ENCODE measurements at places on chromosomes 2 and 18.

GRCh38 chr2:124289060-124289459 is 264.0 kb downstream of the CNTNAP5 start:
- DNase-seq: no peak

GRCh38 chr18:3235846-3236245 is 11.8 kb upstream of the MYL12A start:
- DNase-seq: no peak

GRCh38 chr2:72494392-72494791 is 331.4 kb downstream of the EXOC6B start:
- DNase-seq: no peak

DNA sequence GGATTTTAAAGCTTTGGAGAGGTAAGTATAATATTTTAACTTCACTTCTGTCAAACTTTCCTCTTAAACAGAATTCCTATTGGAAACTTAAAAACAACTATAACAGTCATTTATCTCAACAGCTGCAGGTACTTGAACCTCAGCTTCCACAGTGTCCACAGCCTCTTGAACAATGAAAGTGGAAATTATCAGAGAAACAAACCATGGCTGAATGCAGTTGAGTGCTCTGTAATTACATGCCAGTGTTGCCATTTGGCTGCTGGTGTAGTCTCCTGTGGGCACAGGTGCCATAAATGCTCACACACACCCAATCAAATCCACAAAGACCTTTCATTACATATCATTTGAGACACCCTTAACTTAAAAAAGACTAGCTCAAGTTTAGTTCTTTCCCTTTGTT is 125.1 kb downstream of the CPS1 start:
- no peak for DNase-seq

GRCh38 chr2:174493549-174494331 is 6.9 kb upstream of the GPR155 start:
- no peak for DNase-seq

GRCh38 chr2:157386247-157386646 is 57.6 kb downstream of the CYTIP start:
- DNase-seq: no peak

DNA sequence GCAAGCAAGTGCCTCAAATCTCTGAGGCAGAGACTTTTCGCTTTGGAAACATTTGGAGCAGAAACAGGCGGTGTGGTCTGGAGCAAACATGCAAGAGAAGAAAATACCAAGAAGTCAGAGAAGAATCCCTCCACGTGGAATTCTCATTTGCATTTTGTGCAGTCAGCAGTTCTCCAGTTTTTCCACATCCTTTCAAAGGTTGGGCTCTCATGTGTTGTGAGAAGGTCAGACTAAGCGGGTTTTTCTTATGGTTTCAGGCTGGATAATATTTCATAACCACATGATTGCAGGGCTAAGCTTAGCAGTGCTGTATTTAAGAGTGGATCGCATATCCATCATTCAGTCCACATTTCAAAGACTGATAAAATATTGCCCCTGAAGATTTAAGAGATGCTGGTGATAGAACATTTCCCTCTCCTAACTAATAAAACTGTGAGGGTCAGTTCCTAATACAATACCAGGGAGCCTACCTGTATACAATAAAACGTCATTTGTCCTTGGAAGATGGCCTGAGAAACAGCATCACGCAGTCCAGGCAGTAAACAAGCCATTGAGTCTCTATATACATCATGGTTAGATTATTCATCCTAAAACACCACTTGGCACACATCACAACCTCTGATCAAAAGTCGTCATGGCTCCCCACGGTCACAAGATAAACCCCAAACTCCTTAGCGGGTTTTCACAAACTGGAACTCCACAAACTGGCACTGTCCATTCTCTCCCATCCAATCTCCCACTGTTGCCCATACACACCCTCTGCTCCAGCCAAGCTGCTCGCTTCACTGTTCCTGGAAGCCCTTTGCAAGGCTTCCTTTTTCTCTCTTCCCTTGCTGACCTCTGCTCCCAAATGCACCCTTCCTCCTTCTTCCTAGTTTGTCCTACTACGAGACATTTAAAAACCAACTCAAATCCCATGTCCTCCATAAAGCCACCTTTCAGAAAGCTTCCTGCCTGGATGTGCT is 31.5 kb downstream of the ANKRD44 start:
- no peak for DNase-seq

DNA sequence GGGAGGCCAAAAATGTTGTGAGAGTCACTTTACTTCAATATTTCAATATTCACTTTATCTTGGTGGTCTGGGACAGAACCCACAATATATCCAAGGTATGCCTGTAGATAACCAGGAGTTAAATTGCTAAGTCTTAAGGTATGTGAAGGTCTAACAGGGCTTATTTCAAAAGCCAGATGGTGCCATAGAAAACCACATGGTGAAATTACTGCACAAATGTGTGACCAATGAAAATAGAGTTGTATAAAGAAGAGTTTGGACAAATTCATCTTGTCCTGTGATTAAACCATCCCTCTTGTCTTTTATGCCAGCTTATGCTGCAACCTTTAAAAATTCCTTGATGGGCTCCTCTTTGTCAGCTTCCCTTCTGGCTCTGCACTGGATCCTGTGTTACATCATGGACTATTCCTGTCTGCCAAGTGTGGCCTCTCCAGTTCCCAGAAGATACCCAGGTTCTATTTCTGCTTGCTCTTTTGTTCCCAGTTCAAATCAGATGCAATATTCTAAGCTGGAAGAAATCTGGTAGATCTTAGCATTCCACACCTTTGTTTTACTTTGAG is 46.8 kb downstream of the ANTXR1 start:
- DNase-seq: no peak

DNA sequence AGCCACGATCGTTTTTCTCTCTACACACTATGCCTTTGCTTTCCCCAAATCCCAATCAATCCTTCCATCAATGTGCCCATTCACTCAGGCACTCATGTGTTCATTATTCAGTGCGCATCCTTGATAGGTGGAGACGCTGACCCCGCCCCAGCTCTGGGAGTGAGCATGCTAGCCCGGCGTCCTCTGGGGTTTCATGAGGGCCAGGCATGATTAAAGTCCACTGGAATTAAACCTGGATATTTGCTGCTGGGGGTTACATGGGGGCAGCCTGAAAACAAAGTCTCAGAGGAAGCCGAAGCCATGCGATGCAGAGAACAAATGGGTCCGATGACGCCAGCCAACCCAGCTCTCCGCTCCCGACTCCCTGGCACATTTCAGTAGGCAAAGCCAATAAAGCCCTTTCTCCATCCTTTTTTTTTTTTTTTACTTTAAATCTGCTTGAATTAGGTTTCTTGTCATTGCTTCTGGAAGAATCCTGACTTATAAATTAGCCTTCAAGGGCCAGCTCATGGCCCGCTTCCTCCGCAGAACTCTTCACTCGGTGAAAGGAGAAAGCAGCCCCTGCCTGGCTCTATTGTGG is 316.4 kb upstream of the ID2 start:
- DNase-seq: no peak

DNA sequence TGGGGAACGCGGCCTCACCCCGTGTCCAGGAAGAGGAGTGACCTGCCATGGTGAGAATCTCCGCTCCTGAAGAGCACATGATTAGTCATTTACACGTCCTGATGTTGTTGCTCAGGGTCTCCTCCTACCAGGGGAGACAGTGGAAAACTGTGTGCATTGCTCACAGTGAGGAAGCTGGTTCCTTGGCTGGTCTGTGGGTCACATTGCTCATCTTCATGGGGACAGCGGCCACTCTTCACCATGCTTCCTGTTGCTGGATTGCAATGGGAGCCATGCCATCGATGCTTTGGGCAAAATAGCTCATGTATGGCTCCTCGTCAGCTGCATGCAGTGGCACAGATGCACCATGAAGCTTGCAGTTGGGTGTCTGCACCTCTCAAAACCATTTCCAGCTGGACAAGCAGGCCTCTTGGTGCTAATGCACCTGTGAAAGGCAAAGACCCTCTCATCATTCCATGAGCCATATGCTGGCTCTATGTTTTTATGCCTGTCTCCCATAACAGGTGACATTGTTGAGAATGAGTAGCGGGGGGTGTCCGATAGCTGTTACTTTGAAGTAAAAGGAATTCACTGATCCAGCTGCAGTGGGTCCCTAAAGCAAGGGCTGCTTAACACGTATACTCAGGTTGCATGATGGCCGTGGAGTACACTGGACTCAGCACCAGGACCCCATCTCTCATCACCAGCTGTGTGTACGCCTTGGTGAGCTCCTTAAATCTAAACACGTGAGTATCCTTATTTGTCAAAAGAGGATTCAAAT is 135.0 kb upstream of the ALKAL2 start:
- no peak for DNase-seq

GRCh38 chr2:217462121-217462520 is 540.7 kb downstream of the TNS1 start:
- no peak for DNase-seq

DNA sequence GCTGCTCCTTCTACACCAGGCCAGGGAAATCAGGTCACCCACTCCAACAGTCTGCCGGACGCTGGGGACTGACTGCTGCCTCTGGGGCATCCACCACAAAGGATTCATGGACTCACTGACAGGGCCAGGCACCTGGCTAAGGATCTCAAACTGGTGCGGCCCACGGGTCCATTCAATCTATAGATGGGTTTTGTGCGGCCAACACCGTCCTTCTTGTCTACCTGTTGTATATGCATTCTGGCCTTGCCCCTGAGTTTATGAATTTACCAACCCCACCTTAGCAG is 10.9 kb upstream of the SLC20A1 start:
- DNase-seq: no peak

- DNase-seq: no peak
These were observed at the start of gene ANKRD23 for GRCh38 chr2:96843538-96844268. ANKRD23 (minus strand) TSS chr2:96844021; CDS start chr2:96843992, 29 bp downstream.

DNA sequence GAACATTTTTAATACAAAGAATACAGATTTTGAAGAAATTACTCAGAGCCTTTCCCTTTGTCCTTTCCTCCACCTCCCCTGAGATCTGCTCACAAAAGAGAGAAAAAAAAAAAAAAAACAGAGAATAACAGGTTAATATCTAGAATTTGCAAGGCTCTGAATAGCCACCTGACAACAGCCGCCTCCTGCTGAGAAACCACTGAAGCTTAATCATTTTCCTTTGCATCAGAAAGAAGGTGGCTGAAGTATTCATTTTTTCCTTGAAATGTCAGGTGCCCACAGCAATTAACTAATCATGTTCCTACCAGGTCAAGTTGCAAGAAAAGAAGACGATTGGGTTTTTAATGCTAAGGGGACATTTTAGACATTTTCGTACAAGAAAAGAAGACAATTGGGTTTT is 21.2 kb downstream of the CNTNAP5 start:
- DNase-seq: no peak

DNA sequence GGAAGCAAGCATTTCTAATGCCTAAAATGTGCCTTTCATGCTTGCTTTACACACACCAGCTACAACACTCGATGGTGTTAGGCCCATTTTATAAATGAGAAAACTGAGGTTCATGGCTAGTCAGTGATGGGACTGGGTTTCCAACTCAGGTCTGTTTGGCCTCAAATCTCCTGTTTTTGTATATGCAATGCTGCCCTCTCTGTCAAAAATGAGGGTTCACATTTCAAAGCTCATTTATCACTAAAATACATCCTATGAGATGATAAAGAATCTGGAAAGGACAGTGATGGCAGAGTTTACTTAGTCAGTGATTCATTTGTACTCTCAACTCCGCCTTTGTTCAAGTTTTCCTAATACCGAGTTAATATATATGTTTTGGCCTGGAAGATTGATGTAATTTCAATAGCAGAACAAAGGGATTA is 92.3 kb downstream of the KCTD1 start:
- DNase-seq: no peak

GRCh38 chr2:150043172-150043500 is 444.3 kb downstream of the RND3 start:
- DNase-seq: no peak

- DNase-seq: no peak
These were observed 219.4 kb upstream of the CYRIA start for GRCh38 chr2:16885027-16885426.

DNA sequence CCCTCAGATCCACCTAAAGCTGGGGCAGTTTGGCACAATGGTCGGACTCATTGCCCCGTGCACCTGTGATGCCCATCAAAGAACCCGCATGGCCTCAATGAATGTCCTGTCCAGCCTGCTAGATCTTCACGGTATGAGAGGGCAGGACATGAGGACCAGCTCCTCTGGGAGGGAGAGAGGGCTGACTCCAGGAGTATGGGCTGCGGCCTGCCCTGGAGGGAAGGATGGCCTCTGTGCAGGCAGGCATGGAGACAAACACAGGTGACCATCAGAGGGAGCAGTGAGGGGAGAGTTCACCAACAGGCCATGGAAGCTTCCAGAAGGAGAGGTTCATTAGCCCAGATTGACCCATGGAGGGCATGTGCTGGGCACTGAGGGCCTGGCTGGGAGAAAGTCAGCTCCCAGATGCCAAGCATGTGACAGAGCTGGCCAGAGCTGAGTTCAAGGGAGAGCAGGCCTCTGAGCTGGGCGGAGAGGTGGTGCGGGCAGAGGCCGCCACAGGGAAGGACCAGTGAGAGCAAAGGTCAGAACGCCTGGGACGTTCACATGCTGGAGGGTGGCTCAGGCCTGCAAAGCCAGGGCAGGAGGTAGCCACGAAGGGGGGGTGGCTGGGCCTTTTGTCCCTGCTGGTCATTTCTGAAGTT is 36.2 kb downstream of the HJURP start:
- DNase-seq: no peak

- no peak for DNase-seq
These were observed 59.3 kb downstream of the SERTAD2 start for GRCh38 chr2:64594226-64594989.

GRCh38 chr2:40148334-40148733 is 303.6 kb downstream of the SLC8A1 start:
- DNase-seq: no peak

- no peak for DNase-seq
These were observed 900.9 kb downstream of the CPS1 start for GRCh38 chr2:211457325-211457724.

DNA sequence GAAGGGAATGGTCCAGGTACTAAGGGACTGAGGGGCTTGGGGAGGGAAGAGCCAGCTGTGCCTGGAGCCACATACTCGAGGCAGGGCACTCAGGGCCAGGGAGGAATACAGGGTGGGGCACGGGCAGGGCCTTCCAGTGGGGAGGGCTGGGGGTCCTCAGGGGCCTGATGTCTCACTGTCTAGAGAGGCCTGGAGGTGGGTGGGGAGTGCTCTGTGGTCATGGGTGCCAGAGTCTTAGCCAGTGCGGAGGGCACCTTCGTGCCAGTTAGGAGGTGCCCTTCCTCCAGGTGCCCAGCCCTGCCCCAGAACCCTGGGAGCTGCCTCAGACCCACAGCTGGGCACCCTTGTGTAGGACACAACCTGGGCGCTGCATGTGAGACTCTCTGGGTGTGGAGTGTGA is 81.2 kb downstream of the SMAD7 start:
- DNase-seq: no peak

DNA sequence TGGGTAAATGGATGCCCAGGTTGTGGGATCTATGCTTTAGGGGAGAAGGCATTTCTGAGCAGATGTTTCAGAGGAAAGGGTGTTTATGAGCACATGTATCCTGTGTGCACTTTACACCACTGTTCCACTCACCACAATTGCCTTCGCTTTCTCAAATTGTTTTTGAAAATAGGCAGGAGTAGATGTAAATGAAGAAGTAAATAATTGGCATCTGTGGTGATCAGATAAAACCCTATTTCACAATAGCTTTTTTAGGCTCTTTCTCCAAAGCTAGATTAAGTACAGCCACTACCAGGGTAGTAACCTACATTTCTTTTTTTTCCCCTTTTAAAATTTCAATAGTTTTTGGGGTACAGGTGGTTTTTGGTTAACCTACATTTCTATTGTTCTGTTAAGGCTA is 40.6 kb downstream of the TMEM178A start:
- DNase-seq: no peak

Measured in stimulated activated CD8-positive, alpha-beta memory T cell treated with anti-CD3 and anti-CD28 coated beads, Interleukin-15, amount 100 ng/mL, for 48 hours (primary cell).